SHP77 (cell line): ENCODE measurements at places on chromosomes 5 and 9.

DNA sequence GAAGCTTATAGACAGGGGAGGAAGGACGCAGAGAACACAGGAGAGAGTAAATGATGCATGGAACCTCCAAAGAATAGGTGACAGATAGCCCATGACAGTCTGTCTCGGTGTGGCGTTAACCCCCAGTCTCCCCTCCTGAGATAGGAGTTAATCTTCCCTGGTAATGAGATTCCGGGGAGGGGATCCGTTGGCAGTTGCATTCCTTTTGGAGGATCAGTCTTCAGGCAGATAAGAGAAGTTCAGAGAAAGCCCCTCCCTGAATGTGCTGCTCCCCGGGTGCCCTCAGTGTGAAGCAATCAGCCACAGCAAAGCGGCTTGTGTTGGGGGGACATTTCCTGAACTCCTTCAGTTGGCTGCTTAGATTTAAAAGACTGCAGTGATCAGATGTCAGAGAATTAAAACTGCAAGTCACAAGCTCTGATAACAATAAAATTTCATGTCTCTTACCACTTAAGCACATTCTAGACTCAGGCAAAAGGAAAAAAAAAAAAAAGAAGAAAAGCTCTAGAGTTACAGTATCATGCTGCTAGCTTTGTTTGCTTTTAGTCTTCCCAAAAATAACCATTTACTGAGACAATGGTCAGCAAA lies 121.1 kb downstream of the EGFLAM start:
- no peak for DNase-seq

DNA sequence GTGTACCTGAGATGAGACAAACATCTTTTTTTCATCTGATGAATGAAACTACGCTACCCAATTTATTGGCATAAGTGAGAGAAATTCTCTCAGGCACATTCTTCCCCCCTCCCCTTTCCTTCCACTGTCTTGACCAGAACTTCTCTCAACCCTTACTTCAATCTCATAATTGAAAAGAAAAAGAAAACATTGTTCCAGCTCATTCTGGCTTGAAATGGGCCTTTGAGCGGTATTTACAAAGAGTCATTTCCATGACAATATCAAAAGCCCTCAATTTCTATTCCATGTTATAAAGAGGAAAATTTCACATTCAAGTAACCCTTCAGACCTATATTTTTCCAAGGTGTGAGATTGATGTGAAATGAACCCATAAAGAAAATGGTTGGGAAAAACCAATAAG lies 145.9 kb downstream of the PCSK1 start:
- no peak for DNase-seq

- no peak for DNase-seq
Observed at GRCh38 chr9:136703276-136703860, 9.0 kb upstream of the DIPK1B start.

- no peak for DNase-seq
Observed at GRCh38 chr5:1156754-1157460, 44.5 kb upstream of the SLC6A19 start.

DNA sequence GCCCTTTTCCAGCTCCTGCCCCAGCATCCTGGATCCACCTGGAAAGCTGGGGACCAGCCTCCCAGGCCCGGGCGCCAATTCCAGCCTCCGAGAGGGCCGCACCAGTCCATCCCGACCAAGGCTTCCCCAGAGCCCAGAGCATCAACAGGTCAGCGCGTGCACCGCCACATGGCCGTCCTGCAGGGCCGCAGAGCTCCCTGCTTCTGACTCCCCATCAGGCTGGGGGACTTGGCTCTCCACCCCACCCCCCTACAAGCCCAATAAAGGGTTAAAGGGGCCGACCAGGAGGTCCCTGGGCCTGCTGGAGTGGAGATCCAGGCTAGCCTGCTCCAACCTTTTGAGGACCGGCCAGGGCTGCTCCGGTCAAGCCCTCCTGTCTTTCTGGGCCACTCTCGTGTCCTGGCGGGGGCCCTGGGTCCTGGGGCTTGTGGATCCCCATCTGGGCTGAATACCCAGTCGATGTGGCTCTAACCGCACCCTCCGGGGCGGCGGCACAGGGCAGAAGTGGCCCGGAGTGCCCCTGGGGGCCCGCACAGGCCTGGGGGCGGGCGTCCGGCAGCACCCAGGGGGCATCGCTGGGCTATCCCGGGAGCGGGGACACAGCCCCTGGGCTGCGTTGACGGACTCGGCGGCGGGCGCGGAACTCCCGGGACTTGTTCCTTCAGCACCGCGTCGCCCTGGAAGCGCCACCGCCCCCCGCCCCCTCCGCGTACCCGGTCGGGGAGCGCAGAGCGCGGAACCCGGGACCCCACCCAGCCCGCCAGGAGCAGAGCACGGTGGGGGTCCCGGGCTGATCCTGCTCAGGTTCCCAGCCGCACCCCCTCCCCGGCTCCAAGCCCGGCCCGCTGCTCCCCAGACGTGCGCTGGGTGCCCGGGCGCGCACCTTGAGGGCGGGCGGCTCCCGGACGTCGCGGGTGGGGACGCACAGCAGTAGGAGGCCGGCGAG lies 590 bp downstream of the ENTPD2 start:
- no peak for DNase-seq

- no peak for DNase-seq
Observed at GRCh38 chr9:90901933-90902332, 100.3 kb downstream of the SYK start.

DNA sequence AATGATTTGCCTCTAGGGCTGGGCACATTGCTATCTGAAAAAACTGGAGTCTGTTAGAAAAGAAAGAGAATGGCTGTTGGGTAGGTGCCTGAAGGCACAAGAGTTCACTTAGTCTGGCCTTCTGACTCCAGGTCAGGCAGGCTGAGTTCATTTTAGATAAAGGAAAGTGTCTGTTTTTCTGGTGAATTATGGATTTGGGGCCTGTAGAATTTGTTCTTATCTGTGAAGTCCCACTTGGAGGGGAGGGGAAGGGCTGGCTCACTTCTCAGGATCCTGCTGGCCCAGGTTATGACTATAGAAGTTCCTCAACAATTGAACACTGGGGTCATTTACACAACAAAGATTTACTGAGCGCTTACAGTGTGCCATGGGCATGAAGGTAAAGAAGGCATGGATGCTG lies 11.5 kb upstream of the SEPTIN8 start:
- no peak for DNase-seq
